Testis (tissue), 5 donors: ENCODE measurements at places on chromosomes 7 and 10. TPM values are rescaled to one million over a fixed set of nuclear protein-coding genes. Genes with fewer than 3 reads are reported as not detected.

- peak; percentile 34 for DNase-seq
Measured at GRCh38 chr7:149662591-149663095, 110.7 kb downstream of the ZNF467 start.

- DNase-seq = peak; percentile 68
Measured at GRCh38 chr10:103278862-103279298, 1.9 kb downstream of the INA start.

The PLOD3 gene
- 36.3 TPM for total RNA-seq

- no peak for DNase-seq
Measured at GRCh38 chr7:74187915-74188675, 13.9 kb downstream of the EIF4H start.

DNA sequence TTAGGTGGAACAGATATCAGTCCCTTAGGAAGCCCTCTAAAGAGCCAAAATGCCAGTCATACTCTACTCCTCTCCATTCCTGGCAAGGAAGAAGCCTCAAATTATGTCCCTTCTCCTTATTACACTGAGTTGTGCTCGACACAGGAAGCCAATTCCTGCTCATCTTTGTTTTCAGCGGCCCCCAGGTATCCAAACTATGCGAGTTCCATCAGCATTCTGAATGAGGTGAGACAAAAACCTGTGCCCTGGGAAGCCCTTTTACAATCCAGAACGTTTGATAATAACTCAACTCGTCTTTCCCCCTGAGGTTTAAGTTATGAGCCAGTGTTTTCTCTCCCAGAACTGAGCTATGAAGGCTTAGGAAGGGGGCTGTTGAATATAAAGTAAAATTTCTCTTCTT lies 580.5 kb downstream of the NXPH1 start:
- DNase-seq = no peak

DNA sequence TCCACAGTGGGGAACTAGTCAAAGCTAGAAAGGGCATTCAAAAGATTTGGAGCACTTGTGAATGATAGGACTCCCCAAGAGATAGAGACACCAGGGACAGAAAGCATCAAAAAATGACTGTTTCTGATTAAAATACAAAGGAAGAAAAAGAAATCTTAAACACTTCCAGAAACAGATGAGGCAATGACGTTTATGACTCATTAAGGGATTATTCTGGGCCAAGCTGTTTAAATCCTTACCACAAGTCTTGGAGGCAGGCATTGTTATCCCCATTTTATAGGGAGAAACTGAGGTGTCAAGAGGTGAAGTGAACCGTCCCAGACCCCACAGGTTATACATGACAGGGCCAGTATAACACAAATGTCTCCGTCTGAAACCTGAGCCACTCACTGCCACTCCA lies 68.3 kb upstream of the AMPH start:
- DNase-seq = no peak

- DNase-seq = no peak
Measured at GRCh38 chr7:158847451-158847866, 8.9 kb upstream of the DYNC2I1 start.

GRCh38 chr7:96441436-96442084 lies 119.7 kb upstream of the SLC25A13 start:
- no peak for DNase-seq

DNA sequence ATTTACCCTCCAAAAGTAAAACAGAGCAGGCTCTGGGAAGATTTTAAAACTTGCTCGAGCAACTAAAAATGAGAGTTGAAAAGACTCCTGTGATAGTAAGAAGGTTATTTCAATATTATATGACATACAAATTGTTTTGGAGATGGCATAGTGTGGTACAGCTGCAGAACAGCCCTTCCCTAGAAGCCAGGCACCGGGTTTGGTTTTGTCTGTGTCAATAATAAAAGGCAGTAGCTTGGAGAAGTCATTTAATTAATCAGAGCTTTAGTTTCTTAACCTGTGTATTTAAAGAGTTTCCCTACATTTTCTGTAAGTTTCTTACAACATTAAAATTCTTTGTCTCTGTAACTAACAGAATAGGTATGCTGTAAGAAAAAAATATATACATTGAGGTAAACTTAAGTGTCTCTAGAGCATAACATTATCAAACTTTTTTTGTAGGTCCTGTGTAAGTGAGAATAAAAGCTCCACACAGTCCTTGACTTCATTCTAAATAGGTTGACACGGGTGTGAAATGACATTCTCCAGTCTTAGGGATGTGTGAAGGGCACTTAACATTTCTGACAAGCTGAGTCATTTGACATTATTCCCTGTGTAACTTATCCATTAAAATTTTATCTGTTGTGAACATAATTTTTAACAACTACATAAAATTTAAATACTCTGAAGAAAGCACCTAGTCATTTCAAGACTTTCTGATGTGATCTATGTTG lies 425.0 kb upstream of the ETV1 start:
- DNase-seq = no peak

GRCh38 chr10:116281775-116282174 lies 8.8 kb upstream of the GFRA1 start:
- no peak for DNase-seq

GRCh38 chr7:24703296-24703695 lies 54.0 kb downstream of the GSDME start:
- no peak for DNase-seq

- no peak for DNase-seq
Measured at GRCh38 chr10:116774728-116775151, 32.4 kb upstream of the HSPA12A start.

DNA sequence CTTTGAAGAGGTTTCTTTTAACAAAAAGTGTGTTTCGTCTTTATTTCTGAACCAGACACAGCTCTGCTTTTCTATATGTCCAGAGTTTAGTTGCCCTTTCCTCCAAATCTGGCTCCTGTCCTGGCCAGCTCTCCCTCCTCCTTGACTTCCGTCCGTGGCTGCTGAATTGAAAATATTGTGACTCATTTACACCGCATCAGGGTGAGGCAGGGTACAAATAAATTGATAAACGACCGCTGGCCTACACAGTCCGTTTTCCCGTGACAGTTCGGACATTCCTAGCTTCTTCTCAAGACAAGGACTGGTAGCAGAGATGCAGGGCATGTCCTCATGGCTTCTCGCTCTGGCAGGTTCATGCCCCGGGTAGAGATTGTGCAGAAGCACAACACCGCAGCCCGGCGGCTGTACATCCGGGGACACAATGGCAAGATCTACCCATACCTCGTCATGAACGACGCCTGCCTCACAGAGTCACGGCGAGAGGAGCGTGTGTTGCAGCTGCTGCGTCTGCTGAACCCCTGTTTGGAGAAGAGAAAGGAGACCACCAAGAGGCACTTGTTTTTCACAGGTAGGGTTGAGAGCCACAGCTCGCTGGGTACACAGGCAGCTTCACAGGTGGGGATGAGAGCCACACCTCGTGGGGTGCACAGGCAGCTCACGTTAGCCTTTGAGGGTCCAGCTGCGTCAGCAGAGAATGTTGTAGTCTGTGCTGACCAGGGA lies 126.6 kb downstream of the TRRAP start:
- peak; percentile 8 for DNase-seq

The NPFFR1 gene
- total RNA-seq = 6.6 TPM

The CALHM3 gene
- 0.39 TPM for total RNA-seq

GRCh38 chr7:26657686-26658388 lies 206.6 kb downstream of the SKAP2 start:
- no peak for DNase-seq

DNA sequence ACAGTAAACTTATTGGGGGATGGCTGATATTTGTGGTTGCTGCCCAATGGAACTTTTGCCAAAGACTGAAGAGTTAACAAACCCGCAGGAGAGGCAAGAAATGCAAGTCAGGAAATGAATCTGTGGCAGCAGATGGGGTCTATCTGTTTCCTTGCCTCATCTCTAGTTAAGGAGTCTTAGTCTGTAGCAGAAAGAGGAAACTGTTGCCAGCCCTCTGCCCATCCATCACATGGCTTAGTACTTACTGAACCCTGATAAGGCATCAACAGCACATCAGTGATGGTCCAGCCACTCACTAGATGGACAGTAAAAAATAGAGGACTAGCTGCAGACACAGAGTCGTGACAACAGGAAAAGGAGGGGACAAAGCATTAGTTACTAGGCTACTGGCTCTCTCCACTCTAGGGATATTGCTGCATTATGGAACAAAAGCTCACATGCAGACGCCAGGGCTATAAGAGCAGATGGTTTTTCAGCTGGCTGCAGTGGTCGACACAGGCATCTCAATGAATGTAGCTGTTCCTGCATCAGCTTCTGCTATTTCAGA lies 614.7 kb downstream of the PARD3 start:
- no peak for DNase-seq

The MTG1 gene
- 72.9 TPM for total RNA-seq

The ZNF485 gene
- 10.0 TPM for total RNA-seq

GRCh38 chr10:26413375-26413774 lies 24.8 kb upstream of the APBB1IP start:
- no peak for DNase-seq

- no peak for DNase-seq
Measured at GRCh38 chr7:157412491-157413180, 75.8 kb downstream of the DNAJB6 start.

The PCLO gene
- total RNA-seq = 29.4 TPM

GRCh38 chr7:105316578-105317344 lies 72.0 kb downstream of the SRPK2 start:
- DNase-seq = no peak

The FRMD4A gene
- 15.0 TPM for total RNA-seq

DNA sequence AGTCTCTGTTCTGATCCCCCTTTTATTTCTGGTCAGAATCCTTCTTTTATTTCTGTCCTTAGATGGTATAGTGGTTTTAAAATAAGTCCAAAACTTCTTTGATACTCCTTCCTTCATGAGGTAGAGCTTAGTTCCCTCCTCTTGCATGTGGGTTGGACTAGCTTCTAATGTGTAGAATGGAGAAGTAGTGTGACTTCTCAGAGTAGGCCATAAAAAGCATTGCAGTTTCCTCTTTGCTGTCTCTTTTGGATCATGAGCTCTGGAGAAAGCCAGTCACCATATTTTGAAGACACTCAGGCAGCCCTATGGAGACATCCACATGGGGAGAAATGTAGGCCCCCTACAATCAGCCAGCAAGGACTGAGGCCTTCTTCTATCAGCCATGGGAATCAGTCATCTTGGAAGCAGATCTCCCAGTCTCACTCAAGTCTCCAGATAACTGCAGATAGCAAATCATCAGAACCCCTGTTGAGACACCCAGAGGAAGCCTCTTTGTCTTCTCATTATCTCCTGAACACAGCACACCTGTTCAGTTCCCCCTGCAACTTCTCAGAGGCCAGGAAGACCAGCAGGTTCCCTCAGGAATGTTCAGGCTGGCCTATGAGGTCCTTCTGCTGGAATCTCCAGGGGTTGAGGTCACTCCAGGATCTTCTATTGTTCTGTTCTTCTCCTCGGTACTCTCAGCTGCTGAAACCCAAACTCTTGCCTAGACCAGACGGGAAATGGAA lies 511.9 kb upstream of the ZMIZ1 start:
- no peak for DNase-seq

DNA sequence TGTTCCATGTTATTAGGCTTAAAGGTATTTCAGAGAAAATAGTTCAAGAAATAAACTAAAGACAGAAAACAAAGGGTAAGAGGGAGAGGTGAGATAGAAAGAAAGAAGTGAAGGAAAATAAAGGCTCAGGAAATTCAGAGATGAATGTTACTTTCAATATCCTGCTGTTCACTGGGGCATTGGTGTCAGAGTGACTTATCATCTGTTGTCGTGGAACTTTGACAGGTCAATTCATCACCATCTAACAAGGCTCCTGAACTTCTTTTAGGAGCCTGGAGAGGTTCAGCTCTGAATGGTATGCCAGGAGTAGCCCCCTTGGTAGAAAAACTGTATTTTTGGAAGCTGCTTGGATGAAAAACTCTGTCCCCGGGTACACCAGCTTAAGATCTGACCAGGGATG lies 100.1 kb downstream of the KLF6 start:
- no peak for DNase-seq

The TRIM8 gene
- total RNA-seq = 170 TPM

- no peak for DNase-seq
Measured at GRCh38 chr7:43211286-43211685, 98.8 kb downstream of the HECW1 start.

GRCh38 chr7:102279537-102280400 lies 6.9 kb upstream of the SH2B2 start:
- DNase-seq = no peak

GRCh38 chr10:79044846-79045245 lies 23.9 kb upstream of the ZMIZ1 start:
- no peak for DNase-seq

The HNRNPF gene
- 159 TPM for total RNA-seq

DNA sequence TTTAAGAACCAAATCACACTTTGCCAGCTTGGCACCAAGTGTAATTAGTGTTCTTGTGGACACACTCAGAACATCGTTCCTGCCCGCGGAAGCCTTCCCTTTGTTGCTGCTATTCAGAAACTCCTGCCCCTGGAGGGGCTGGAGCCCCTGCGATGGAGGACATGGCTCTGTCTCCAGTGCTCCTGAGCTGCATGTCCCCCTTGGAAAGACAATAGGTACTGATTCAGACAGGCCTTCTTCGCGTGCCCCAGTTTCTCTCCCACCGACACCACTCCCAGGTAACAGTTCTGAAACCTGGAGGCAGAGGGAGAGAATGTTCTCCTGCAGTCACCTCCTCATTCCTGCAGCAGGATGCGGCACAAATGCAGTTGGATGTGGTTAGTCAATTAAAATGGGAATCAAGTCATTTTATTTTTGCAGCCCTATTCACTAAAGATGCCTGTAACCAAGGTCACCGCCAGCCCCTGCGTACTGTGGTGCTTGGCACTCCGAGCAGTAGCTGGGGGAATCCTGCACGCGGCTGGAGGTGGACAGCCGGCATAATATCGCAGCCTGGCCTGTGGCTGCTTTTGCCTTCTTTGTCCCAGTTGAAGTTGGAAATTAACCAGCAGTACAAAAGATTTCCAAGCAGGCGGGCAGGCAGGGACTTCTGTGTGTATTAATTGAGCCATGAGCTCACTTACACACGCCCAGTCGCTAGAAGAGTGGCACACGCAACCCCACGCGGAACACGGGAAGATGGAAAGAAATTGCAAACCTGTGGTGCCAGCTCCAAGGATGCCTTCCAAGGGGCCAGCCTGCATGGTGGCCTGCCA lies 205.7 kb downstream of the EBF3 start:
- DNase-seq = peak; percentile 6

DNA sequence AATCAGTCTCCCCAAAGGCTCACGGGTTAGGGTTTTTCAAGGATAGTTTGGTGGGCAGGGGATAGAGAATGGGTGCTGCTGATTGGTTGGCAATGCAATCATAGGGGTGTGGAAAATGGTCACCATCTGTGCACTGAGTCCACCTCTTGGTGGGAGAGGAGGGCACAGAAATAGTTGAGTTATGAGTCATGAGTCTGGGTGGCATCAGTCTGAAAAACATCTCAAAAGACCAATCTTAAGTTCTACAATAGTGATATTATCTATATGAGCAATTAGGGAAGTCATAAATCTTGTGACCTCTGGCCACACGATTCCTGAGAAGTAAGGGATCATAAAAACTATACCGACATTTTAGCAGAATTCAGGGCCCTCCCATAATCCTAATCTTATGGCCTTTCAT lies 62.7 kb downstream of the LGI1 start:
- no peak for DNase-seq

DNA sequence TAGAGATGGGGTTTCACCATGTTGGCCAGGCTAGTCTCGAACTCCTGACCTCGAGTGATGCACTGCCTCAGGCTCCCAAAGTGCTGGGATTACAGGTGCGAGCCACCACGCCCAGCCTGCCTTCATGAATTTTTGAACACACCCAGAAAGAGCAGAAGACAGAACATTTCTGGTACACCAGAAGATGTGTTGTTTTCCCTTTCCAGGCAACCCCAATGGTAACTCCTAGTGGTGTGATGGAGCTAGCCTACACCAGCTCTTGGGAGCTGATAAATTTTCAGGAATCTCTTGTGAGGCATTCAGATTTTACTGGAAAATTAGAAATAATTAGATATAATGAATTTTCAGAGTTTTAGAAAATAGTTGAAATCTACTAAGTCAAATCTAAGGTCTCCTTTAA lies 904 bp upstream of the CCDC7 start:
- no peak for DNase-seq
